Activated CD4-positive, alpha-beta T cell treated with anti-CD3 and anti-CD28 coated beads for 48 hours (primary cell): ENCODE measurements at places on chromosomes 4 and X.
A peak's percentile ranks its signal among the peaks of the same experiment; 100 is the strongest.

- DNase-seq, result no peak
Observed at GRCh38 chr4:77636902-77637301, 31.3 kb downstream of the CXCL13 start.

DNA sequence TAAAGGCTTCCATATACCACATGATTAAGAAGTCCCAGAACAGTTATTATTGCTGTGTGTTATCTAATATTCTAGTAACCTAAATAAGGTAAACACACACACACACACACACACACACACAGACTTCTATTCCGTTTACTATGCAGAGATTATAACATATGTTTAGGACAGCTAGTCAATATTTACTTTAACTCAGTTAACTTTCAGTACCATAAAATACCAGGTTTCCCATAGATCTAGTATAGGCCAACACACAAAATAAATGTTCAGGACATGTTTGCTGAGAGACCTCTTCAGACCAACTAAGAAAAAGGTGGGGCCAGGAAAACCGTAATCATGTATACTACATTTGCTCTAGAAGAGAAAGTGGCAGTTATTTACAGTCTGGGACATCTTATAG, 365.5 kb downstream of the KLHL13 start:
- DNase-seq, result no peak

DNA sequence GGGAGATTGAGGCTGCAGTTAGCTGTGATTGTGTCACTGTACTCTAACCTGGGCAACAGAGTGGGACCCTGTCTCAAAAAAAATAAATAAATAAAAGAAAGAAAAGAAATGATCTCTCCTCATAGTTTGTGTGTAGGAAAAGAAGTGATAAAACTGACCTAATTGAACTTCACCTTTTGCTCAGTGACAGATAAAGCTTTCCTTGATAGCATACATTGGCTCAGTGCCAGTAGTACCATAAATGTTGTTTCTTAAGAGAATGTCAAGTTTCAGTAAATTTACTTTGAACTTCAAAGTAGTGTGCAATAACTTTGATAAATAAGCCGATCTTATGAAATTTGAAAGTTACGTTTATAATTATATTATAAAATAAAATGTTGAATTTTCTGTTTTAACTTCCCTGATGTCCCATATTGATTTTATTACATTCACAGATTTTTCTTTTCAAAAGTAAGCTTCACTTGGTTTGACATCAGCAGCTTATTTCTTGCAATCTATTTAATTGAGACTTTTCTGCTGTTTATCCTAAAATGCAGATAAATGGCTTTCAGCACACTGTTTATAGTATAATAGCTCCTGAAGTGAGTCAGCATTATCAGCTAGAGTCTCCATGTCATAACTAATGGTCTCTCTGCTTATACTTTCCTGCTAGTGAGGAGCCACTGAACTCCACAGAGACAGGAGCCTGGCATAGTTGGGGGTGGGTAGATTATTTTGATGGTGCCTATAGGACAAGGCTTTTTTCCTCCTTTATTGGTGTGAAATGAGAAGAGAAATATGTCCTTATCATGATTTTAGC, 330.1 kb downstream of the BMPR1B start:
- DNase-seq, result no peak

DNA sequence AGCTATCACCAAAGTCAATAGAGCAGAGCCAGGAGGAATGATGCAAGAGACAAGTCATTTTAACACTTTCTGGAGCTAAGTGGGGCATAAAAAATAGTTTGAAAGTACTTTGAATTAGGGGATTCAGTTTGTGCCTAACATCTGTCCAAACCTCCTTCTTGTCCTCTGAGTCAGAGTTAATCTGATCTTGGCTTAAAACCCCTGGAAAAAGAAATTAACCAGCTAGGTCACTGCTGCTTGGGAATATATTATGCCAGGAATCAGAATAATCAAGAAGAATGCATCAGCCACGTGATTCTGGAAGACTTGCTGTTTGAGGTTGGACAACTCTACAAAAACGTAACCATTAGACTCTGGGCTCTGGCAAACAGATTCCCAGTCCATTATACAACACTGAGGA, 45.3 kb upstream of the EDA2R start:
- no peak for DNase-seq

DNA sequence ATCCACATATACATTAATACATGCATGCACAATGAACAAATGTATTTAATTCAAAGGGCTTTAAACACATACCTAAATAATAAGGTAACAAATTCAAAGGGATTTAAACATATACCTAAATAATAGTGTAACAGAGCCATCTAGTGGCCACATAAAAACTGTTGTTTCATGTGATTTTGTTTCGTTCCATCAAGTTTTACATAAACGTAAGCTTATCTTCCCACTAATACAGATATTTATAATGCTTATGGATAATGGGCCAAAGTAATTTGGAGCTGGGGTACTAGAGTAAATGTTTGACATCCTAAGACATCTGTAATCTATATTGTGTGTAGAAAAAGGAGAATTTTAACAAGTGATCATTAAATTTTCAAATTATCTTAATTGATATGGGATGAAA, 82.3 kb downstream of the PRSS12 start:
- DNase-seq, result no peak

DNA sequence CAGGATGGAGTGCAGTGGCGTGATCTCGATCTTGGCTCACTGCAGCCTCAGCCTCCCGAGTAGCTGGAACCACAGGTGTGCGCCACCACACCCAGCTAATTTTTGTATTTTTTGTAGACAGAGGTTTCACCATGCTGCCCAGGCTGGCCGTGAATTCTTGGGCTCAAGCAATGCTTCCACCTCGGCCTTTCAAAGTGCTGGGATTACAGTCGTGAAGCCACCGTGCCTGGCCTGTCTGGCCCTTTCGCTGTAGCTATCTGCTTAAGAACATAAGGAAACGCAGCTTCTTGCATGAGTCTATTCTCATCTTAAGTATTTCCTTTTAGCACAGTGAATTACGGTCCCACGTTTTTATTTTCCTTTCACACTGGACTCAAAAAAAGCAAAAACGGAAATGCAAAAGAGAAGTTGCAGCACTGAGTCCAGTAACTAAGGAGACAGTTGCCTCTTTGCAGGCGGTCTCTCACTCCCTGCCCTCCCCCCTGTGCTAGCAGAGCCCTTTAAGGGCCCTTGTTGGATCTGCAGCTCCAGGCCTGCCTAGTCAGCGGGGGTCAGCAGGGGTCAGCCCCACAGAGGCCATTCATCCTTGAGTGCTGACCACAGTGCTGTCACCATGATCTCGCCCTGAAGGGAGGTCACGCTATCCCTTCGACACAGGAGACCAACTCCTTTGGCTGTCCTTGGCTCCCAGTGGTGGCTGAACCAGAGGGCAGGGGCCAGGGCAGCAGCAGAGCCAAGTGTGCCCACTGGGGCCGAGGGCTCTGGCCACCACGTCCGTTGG, 21.8 kb upstream of the TBC1D14 start:
- DNase-seq, result no peak

- no peak for DNase-seq
Observed at GRCh38 chr4:140312100-140312499, 61.3 kb upstream of the SCOC start.

DNA sequence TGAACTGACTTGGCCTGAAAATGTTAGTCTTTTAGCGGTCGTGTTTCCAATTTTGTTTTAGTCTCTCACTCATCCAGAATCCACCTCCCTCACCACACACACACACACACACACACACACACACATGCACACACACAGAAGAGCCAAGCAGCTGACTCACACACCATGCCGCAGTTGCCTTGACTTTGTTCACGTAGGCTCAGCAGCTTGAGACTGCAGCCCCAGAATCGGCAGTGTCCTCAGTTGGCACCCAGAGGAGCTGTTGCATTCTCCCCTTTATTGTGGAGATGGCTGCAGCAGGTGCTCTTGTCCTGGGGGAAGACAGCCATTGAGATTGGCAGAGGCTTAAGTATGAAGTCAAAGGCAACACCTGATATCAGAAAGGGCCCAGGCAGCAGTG, 20.9 kb upstream of the XPNPEP2 start:
- no peak for DNase-seq

DNA sequence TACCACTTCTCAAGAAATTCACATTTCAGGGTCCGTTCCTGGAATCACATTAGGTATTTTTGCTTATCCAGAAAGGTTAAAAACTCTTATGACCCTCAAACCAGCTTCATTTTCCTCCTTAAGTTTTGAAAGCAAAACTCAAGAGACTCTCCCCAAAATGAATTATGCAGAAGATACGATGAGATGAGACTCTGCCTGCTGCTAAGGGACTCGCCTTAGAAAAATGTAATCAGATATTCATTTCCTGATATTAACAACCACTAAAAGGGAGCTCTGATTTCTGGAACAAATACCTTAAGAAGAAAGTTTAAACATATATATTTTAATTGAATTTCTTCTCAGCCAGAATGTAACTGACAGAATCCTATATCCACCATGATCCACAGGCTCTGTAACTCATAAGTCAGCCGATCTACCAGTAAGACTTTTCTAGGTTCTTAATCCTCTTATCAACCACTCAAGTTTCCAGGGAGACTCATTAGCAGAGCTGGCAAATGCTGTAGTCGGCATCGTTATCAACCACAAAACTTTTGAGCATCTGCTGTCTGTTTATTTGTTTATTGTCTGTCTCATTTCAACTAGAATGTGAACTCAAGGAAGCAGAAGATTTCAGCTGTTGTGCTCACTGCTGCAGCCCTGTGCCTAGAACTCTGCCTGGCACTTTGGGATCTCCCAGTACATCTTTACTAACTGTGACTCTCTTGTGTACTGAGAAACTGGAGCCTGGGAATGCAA, 112.5 kb downstream of the LDB2 start:
- no peak for DNase-seq

GRCh38 chr4:39518484-39518883, 8.8 kb downstream of the UGDH start:
- no peak for DNase-seq

GRCh38 chr4:39712819-39713607, 15.1 kb downstream of the UBE2K start:
- no peak for DNase-seq

DNA sequence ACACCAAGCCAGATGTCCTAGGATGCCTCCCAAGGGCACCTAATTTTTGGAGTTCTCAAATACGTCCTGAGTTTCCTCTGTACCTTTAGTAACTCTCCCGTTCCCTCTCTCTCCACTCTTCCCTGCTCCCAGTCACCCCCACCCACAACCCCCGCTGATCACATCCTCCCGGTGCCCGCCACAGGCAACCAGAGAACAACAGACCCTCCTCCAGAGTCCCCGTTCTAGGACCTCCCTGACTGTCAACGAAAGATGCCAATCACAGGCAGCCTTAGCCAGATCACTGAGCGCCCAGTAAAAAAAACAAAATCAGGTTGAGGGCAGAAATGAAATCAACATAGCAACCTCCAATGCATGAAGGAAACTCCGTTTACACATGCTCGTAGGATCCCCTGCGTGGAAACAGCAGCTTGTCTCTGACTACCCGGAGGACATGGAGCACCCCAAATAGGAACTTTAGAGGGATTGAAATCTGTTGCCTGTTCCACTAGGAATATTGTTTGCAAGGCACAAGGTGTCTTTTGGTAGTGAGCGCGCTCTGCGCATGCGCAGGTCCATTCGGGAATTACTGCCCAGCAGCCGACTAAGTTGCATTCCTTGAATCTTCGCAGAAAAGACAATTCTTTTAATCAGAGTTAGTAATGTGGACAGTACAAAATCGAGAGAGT, at the start of gene GABRB1:
GABRB1 (plus strand) TSS at position 557 of the 668 bp plus-strand sequence.
- DNase-seq, result peak; percentile 11

- DNase-seq, result peak; percentile 56
Observed at GRCh38 chr4:37978248-37978924, 18.2 kb downstream of the PTTG2 start.

DNA sequence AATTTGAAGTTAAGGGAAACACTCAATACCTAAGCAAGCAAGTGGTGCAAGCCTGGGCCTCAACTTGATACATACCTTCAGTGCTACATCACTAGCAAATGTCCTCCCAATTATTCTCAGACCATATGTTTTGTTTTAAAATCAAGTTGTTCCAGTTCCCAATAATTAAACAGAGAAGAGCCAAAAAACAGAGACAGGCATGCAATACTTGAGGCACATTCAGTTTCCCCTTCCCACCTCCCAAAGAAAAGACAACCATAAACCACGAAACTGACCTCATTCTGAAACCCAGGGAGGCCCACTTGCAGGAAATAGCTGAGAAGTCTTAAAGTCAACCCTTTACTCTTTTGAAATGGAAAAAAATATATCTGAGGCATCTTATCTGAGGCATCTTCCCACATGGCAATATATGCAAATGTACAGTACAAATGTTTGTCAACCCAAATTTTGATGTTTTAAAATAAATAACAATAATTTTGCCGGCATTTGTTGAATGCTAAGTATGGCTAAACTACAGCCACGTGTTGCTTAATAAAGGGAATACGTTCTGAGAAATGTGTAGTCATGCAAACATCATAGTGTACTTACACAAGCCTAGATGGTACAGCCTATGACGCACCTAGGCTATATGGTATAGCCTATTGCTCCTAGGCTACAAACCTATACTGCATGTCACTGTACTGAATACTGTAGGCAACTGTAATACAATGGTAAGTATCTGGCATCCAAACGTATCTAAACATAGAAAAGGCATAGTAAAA, 147.5 kb downstream of the TSPAN5 start:
- peak; percentile 51 for DNase-seq

- DNase-seq, result no peak
Observed at GRCh38 chr4:128601991-128602695, 207.4 kb upstream of the JADE1 start.

GRCh38 chr4:41611881-41612871, 74.2 kb downstream of the LIMCH1 start:
- no peak for DNase-seq

GRCh38 chrX:95318882-95319281, 1365.8 kb upstream of the DIAPH2 start:
- DNase-seq, result no peak

GRCh38 chr4:129189630-129190029, 93.7 kb downstream of the C4orf33 start:
- no peak for DNase-seq

DNA sequence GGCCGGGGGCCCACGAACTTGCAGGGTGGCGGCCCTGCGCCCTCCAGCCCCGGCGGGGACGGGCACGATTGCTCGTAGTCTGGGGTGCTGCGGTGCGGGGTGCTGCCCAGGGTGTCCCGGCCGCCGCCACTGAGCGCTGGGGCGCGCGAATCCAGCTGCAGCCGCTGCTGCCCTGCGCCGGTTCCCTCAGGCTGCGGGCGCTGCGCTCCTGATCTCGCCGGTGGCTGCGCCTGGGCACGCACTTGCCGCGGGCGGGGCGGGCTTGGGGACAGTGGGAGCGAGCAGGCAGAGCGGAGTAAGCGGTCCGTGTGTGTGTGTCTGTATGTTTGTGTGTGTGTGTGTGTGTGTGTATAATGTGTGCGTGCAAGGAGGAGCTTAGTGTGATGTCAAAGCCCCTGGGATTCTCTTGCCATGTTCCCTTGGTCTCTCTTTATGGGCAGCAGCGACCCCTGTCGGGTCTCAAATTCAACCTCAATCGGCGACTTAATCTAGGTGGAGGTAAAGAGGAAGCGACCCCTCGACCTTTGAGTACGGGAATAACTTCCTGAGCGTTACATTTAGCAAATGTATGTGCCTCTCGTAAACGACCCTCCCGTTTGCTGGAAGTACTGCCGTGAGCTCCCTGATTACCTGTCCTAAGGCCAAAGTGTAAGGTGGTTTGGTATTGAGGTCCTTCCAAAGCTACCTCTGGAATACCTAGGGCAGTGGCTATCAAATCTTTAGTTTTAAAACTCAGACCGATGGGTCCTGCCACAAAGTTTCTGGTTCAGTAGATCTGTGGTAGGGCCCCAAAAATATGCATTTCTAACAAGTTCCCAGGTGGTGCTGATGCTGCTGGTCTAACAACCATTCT, at the start of gene RNF150:
RNF150 (minus strand) TSS at position 324 of the 853 bp plus-strand sequence.
- DNase-seq, result peak; percentile 68
